Heart left ventricle (tissue), 16 donors: ENCODE measurements at places on chromosomes 1 and 21. TPM values are rescaled to one million over a fixed set of nuclear protein-coding genes. Genes with fewer than 3 reads are reported as not detected.

Gene PRELP
- 8.3 TPM for total RNA-seq

Gene NBPF6
- total RNA-seq, result not detected

GRCh38 chr21:34909492-34910292 is 139.4 kb downstream of the RUNX1 start:
- DNase-seq, result no peak

DNA sequence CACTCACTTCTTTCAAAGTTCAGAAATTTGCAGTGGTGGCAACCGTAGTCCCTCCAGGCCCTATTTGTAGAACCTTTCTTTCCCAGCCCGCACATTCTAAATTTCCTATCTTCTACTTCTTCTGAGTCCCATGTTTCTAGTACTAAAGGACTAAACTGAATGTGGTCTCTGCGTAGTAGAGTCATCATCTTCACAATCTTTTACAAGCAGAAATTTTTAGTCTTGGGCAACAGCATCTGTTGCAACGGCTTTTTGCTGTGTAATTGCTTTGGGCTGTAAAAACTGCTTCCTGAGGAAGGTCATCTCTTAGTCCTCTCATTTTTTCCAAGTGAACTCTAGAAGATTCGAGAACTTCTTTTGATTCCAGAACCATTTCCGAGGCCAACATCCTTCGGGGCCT is 23.9 kb downstream of the VAV3 start:
- DNase-seq, result no peak

DNA sequence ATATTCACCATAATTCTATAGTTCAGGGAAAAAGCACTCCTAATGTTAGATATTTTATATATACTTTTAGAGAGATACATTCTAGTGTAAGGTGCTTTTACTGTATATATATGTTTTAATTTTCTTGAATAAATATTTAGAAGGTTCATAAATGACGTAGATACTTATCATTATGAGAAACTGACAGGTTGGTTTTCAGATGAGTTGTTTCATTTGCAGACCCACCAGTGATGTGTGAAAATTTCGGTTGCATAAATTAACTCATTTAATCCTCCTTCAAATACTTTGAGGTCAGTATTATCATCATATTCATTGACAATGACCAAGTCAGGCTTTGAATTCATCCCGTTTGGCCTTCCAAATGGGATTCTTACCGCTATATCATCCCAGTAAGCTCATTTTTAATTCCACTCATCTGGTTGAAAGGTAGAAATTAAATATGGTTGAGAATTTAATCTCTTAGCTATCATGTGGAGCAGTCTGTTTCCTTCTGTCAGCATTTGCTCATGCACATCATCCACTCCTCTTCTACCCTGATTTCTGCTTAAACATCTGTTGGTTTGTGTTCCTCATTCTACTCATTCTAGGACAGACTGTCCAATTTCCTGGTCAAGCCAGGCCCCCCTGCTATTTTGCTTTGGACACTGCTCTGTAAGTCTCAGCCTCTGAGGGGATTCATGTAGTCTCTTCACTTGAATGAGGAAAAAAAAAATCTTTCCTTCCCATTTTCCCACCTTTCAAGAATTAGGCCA is 1156.6 kb downstream of the PLA2G4A start:
- no peak for DNase-seq
